ENCODE measurements at places on chromosomes 11 and 22. TPM values are rescaled to one million over a fixed set of nuclear protein-coding genes. Genes with fewer than 3 reads are reported as not detected.

PVALB gene
- 10.0 TPM for total RNA-seq

RNF214 gene
- total RNA-seq, result 17.2 TPM

OR51E1 gene
- 0.40 TPM for total RNA-seq

ASPHD2 gene
- total RNA-seq, result 3.7 TPM

PGGHG gene
- 3.9 TPM for total RNA-seq

NLRP6 gene
- not detected for total RNA-seq

KRTAP5-2 gene
- total RNA-seq, result not detected

BRSK2 gene
- 14.1 TPM for total RNA-seq

SLC25A45 gene
- total RNA-seq, result 2.3 TPM

GRAP2 gene
- total RNA-seq, result 0.61 TPM

KCNE3 gene
- total RNA-seq, result 4.7 TPM
